Heart right ventricle (tissue), 16 donors: ENCODE measurements at places on chromosomes 3 and 15.

DNA sequence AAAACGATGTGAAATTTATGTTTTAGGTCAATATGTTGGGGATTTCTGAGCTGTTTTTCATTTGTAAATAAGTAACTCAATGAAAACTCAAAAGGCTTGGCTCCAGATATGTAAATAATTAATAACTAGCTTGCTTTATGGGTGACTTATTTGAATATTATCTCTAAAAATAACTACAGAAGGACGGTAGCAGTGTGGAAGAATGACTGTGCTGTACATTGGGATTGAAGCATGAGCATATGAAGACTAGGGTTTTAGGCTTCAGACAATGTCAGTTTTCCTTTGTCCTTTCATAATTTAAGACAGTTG is 343.9 kb downstream of the GRM7 start:
- no peak for DNase-seq

DNA sequence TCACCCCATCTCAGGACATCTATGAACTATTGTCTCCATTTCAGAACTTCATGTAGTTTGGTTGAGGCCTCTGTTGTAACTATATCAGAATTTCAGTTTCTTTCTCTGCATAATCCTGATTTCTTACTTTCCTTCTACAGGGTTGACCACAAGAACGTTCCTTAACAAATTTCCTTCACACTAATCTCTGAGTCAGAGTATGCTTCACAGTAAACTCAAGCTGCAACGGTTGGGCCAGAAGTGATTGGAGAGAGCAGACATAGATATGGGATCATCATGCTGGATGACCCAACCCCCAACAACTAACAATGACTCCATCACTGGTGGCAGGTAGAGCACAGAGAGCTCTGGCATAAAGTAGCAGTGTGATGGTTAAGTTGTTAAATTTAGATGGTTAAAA is 128.8 kb upstream of the OSTN start:
- DNase-seq = no peak

- peak; percentile 34 for DNase-seq
Measured at GRCh38 chr15:68310178-68310803, 32.7 kb downstream of the FEM1B start.

- no peak for DNase-seq
Measured at GRCh38 chr3:137330246-137330645, 372.5 kb downstream of the IL20RB start.

- no peak for DNase-seq
Measured at GRCh38 chr3:197801891-197802778, 11.1 kb downstream of the LRCH3 start.

- no peak for DNase-seq
Measured at GRCh38 chr3:167754049-167754448, 18.5 kb downstream of the SERPINI1 start.

GRCh38 chr3:106130384-106131198 is 261.8 kb upstream of the CBLB start:
- DNase-seq = peak; percentile 34

DNA sequence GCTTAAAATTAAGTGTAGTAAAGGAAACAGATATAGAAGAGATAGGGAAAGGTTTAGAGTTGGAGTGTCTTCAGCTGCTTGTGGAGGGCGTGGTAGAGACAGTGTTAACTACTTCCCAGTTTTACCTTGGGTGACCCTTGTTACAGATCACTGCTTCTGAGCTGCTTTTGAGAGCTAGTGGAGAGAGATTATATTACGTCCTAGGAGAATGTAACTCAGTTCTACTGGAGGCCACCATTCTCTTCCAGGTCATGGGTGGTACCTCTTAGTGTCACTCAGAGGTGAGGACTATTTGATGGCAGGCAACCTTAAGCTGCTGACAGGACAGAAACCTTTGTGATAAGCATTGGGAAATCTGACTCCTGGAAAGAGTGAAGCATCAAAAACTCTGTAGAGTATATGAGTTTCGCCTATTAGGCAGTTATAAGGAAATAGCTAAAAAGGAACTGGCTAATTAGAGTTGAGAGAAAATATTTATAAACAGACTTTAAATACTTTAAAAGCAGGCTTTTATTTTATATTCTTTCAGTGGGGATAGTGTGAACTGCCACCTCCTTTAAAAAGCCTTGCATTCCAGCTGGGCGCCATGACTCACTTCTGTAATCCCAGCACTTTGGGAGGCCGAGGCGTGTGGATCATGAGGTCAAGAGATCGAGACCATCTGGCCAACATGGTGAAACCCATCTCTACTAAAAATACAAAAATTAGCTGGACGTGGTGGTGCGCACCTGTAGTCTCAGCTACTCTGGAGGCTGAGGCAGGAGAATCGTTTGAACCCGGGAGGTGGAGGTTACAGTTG is 106.5 kb downstream of the ZNF609 start:
- no peak for DNase-seq

GRCh38 chr15:94638183-94638582 is 406.8 kb downstream of the MCTP2 start:
- no peak for DNase-seq

DNA sequence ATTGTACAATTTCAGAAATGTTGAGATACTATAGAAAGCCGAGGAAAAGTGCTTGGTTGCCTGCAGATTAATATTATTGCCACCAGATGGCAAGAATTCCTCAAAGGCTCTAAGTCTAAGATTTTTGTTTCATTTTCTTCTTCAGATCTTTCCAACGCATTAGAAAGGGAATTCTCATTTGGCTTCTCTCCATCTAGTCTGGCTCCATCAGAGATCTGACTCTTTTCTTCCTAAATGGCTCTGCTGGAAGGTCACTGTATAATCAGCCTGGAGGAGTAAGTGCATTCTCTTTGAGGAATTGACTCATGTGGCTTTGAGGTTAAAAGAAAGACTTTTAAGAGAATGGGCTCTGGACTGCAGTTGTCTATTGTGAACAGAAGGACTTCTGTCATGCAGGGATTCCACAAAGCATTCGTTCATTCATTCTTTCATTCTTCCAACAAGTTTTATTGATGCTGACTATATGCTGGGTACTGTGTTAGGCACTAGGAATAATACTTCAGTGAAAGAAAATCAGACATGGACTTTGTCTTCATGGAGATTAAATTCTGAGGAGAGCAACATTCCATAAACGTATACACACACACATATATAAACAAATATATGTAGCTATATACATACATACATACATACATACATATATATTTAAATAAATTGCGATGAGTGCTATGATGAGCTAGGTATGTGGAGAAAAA is 55.3 kb downstream of the SLC28A2 start:
- no peak for DNase-seq

GRCh38 chr3:16520241-16520969 is 6.9 kb upstream of the RFTN1 start:
- no peak for DNase-seq

DNA sequence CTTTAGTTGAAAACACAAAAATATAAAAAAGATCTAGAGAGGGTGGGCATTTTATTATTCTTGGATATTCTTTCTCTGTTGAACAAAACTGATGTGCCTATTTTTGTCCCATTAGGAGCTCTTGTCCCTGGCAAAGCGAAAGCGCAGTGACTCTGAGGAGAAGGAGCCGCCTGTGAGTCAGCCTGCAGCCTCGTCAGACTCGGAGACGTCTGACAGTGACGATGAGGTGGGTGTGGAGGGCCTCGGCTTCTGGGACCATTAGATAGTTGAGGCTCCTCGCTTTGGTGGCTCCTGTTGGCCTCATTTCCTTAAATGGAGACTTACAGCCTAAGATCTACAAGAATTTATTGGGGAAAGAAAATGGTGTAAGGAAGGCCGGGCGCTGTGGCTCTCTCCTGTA is 21.3 kb downstream of the RTF1 start:
- DNase-seq = no peak

GRCh38 chr15:97177151-97177577 is 783.3 kb upstream of the ARRDC4 start:
- DNase-seq = no peak

- no peak for DNase-seq
Measured at GRCh38 chr3:124657138-124657537, 73.1 kb upstream of the UMPS start.

- DNase-seq = no peak
Measured at GRCh38 chr15:55113736-55114135, 83.0 kb downstream of the RSL24D1 start.

- no peak for DNase-seq
Measured at GRCh38 chr3:189897406-189897805, 223.3 kb downstream of the P3H2 start.

DNA sequence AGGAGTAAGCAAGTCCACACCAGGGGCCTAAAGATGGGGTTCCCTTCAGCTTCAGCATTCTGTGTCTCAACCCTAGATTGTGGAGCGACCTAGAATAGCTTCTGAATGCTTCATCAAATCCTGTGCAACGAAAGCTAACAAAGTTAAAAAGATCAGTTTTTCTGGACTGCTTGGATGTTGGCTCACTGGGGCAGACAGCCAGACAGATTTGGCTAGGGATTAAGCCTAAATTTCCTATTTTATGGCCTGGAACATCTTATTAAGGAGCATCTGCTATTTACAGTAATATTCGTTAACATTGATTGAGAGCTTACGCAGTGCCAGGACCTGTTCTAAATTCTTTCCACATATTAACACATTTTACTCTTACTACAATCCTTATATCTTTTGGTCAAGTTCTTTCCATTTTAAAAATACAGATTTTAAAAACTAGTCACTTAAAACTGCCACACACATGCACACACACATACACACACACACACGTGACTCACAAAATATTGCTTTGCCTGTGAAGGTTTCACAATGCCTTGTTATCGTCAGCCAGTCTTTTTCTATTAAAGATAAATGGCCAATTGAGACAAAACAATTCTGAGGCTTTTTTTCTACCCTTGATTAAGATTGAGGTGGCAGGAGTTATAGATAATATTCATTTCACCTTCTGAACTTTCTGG is 173.3 kb upstream of the SNTN start:
- DNase-seq = peak; percentile 4

GRCh38 chr3:126436826-126437717 is 38.6 kb downstream of the ZXDC start:
- no peak for DNase-seq

DNA sequence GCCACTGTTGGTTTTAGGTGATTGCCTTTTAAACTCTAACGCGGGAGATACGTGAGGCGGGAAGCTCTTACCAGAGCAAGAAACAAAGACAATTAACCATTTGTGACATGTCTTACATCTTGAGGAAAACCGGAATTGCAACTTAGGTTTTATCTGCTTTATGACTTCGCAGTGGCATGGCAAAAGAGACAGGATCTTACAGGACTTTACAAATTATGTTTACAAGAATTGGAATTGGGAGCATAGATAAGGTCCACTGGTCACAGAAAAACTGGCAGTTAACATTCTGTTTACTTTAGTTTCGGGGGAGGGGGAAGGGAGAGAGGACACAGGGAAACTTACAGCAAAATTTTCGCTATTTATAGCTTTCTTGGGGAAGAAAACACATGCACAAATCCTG is 1119.6 kb downstream of the ZPLD1 start:
- no peak for DNase-seq

DNA sequence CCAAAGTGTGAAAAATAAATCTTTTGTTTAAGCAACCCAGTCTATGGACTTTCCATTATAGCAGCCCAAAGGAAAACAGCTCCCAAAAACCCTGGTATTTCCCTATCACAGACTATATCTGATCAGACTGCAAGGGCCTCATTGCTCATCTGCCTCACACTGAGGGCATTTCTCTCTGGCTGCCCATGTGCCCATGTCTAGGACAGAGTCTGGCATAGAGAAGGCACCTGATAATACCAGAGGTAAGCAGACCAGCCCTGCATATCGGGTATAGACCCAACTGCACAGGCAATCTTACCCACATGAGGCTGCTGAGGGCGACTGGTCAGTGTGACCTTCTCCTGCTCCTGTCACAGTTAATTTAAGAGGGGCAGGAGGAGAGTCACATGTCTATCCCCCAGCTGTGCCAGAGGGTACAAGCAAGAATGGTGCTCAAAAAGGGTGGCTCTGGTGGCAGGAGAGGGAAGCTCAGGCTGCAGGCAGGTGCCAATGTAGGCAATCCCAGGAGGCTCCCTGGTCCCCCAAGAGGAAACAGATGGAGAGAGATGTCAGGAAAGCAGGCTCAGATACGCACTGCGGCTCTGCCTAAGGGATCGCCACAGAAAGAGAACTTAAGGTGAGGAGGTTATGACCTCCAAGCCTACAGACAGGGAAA is 3.1 kb downstream of the CSRNP1 start:
- no peak for DNase-seq

DNA sequence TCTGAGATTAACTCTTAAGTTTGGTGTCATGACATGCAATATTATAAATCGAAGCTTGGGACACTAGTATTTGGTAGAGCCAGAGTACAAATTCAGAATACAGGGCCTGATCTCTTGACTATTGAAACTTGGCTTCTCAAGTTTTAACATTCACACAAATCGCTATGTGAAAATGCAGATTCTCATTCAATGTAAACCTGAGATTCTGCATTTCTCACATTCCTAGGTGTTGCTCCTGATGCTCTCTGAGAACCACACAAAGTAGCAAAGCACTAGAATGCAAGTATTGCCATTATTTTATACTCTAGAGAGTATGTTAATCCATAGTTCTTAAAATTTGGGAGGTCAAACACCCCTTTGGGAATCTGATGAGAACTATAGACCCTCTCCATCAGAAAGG is 47.9 kb downstream of the WDR49 start:
- DNase-seq = no peak

- no peak for DNase-seq
Measured at GRCh38 chr3:128424508-128425069, 42.1 kb downstream of the DNAJB8 start.

GRCh38 chr15:69976366-69976994 is 121.2 kb downstream of the TLE3 start:
- DNase-seq = peak; percentile 41

GRCh38 chr3:138426211-138426610 is 8.2 kb upstream of the ESYT3 start:
- DNase-seq = no peak

GRCh38 chr3:176755977-176756376 is 441.3 kb downstream of the TBL1XR1 start:
- no peak for DNase-seq
